ENCODE measurements at places on chromosomes 1 and 21.

DNA sequence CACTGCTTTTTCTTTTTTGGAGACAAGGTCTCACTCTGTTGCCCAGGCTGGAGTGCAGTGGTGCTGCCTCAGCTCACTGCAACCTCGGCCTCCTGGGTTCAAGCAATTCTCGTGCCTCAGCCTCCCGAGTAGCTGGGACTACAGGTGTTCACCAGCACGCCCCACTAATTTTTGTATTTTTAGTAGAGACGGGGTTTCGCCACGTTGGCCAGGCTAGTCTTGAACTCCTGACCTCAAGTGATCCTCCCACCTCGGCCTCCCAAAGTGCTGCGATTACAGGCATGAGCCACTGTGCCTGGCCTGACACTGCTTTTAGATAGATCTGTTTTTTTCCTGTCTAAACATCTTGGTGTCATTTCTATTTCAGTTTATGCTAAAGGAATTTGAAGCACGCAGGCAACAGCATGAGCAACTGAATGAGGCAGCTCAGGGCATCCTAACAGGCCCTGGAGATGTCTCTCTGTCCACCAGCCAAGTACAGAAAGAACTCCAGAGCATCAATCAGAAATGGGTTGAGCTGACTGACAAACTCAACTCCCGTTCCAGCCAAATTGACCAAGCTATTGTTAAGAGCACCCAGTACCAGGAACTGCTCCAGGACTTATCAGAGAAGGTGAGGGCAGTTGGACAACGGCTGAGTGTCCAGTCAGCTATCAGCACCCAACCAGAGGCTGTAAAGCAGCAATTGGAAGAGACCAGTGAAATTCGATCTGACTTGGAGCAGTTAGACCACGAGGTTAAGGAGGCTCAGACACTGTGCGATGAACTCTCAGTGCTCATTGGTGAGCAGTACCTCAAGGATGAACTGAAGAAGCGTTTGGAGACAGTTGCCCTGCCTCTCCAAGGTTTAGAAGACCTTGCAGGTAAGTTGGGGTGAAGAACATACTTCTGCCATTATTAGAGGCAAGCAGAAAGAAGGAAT, 106.1 kb upstream of the BMP8A start:
- DNase-seq, result no peak

DNA sequence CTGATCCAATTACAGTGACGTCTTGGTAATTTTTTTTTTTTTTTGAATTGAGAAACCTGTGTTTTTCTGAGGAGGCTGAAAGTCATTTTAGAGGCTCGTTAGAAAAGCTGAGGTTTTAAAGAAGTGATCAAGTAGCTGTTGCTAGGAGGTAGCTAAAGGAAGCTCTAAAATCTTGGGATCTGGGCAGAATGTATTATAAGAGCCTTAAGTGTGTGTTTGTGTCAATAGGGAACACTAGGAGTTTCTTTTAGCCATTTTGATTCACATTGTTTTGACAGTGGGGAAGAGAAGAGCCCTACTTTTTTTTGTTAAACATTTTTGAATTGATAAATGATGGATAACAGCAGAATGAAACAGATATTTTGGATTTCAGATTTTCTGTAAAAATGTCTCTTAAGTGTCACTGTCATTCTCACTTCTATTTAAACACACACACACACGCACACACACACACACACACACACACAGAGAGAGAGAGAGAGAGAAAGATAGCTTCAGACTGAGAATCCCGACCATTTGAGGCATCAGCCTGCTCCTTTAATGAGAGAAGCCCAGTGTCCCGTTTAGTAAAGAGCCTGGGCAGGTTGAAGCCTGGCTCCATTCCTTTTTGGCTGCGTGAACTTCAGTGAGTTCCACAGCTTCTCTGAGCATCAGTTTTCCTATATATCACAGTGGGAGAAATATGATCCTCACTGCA, 79.1 kb upstream of the GPR88 start:
- no peak for DNase-seq

DNA sequence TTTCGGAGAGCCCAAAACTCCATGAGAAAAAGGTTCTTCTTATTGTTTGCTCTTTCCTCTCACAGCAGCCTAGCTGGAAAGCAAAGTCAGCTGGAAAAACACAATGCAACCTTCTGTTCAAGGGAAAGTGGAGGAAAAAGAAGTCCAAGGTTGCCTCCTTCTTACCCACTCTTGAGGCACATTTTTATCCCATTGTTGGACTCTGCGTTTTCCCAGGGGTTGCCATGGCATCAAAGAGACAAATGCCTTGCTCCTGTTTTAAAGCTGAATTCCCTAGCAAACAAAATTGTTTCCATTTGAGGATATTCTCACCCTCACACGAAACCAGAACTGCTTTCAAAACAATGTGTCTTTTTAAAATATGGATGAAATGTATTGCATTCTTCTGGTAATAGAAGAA, 45.1 kb upstream of the PALMD start:
- DNase-seq, result no peak

- no peak for DNase-seq
Measured at GRCh38 chr1:2783069-2783434, 18.4 kb downstream of the TTC34 start.

DNA sequence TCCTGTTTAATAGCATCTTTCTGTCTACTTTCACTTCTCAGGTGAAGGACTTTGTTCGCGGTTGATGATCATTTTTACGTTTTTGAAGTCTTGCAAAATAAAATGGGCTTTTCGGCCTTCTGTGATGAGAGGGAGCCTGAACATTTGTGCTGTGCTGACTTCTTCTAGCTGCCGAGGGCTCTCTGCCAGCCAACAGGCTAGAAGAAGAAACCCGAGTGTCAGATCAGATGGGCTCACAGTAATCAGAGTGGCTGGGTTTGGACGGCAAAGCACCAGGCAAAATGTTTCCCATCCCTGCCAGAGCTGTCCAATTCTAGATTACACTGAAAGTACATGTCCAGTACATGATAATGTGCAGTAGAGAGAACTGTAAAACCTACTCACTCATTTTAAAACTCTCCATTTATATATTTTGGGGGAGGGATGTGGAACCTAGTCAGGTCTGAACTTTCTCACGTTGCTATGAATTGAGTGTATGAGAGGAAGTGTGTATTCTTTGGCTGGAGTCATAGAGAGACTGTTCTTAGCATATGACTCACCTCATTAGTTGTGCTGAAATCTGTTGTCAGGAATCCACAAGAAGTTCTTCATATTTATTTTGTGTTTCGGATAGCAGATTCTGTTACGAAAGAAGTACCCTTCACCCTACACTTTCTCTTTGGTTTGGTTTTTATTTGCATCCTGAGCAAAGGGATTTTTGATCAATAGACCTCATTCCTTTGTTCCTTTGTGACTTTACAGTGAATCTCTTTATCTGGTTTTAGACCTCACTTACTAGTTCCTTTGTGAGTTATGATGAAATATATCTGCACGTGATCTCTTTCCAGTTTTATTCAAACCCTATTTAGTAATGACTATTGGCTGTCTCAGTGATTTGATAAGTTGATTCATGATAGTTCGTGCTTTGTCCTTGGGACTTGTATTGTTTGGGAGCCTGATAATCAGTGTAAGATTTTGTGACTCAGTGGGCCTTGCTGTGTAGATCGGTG, 4.8 kb downstream of the ATP1A1 start:
- peak; percentile 85 for DNase-seq

DNA sequence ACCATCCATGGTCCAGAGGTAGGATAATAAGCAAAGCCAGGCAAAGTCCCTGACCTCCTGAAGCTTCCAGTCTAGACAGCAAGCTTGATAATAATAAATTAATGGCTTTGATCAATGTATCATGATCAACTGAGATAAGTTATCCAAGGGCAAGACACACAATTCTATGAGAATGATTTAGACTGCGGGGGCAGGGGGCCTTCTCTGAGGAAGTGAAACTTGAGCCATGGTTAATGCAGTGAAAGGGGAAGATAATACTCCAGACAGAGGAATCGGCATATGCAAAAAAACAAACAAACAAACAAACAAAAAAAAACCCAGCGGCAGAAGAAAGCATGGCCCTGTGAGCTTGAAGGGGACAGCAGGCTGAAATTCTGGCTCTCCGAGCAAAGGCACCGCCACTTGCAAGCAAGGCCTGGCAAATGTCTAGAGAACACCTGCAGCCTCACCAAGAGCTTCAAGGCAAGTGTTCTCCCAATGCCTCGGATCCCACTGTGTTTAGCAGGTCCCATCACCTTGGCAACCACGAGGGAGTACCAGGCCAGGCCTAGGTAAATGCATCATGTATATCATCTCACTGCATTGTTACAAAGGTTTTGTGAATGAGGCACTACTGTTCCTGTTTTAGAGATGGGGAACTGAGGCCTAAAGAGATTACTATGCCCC, 24.9 kb downstream of the CSMD2 start:
- DNase-seq, result no peak

- no peak for DNase-seq
Measured at GRCh38 chr1:210447456-210448057, 118.9 kb downstream of the HHAT start.

DNA sequence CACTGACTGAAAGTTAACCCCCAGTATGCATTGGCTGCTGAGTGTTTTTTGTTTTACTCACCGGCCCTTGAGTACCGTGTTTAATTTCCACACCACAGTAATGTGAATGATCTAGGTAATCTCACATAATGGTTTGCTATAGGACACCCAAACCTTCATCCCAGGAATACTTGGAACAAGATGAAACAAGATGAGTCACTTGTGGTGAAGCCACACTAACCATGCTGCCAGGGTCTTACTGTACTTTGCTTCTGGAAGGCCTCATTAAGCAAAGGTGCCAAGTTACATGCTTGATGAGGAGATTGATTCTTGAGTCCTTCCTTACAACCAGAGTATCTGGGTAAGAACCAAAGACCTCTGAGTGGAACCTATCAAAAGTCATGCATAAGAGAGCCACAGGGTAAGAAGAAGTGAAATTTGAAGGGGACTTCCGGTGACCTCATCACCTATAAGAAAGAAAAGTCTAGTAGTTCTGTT, 163.3 kb downstream of the NRIP1 start:
- DNase-seq, result no peak

DNA sequence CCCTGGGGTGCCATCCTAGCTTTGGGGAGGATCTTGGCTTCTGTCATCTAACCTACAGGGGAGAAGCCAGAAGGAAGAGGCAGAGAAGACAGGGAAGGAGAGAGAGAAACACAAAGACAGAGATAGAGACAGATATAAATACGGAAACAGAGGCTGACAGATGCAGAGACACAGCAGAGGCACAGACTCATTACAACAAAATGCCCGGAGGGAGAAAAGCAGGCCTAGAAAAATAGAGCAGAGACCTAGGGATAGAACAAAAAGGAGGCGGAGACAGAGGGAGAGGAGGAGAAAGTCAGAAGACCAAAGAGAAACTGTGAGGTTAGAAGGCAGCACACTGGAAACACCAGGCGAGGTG, 1.9 kb downstream of the PEAR1 start:
- no peak for DNase-seq

- no peak for DNase-seq
Measured at GRCh38 chr1:178345807-178346206, 151.0 kb downstream of the CLEC20A start.

- DNase-seq, result no peak
Measured at GRCh38 chr1:30920827-30921226, 12.3 kb upstream of the SDC3 start.

DNA sequence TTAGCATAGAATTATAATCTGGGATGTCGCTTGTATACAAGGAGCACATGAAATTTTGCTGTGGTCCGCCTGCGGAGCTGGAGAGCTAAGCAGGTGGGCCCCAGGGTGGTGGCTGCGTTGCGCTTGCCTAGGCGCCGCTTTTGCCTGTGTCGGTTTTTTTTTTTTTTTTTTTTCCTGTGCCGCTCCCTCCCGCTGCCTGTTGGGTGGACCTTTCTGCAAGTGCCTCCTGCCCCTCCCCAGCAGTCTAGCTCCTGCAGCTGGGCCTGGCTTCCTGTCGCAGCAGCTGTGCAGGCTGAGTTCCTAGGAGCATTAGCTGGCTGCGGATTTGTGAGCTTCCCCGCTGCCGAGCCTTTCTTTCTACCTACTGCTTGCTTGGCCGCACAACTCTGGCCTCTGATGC, 20.6 kb downstream of the PYHIN1 start:
- DNase-seq, result no peak

- no peak for DNase-seq
Measured at GRCh38 chr1:33001282-33001681, 35.4 kb downstream of the AK2 start.

DNA sequence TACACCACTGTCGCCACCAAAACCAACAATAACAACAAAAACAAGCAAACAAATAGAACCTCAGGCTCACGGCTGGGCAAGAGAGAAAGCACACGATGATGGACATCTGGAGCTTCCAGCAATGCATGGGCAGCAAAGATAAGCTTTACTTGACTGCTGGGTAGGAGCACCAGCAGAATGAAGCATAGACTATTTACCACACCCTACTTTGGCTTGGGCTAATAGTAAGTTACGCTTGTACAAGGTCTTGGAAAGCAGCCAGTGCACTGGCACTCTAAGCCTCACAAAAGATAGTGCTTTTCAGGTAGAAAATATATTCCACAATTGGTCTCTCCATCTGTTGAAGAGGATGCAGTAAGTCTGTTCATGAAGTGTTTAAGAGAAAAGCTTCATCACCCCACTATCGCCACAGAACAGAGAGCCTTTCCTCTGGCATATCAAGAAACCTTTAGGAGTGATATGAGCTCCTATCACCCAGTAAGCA, 13.6 kb downstream of the ADIPOR1 start:
- DNase-seq, result no peak

DNA sequence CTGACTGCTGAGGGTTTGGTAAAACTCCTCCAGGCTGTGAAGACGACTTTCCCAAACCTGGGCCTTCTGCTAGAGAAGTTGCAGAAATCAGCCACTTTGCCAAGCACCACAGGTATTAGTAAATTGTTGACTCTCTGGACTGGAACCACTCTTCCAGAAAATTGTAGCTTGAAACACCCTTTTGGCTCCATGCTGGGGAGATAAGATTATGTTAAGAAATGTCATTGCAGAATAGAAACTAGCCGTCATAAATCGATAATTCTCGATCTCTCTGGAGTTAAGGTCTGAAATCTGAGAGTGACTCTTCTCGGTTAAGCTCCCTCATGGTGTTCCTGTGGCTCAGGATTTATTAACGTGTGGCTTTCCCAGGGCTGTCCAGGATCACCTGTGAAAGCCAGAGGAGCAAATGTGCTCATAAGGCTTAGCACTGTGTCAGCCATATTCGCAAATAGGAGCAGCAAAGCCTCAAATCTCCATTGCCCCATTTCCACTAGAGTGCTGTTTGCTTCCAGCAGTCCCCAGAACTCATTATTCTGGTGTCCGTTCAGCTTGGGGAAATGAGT, 54.6 kb downstream of the ZBTB40 start:
- no peak for DNase-seq

GRCh38 chr1:20184997-20185833, 681 bp upstream of the UBXN10 start:
- DNase-seq, result no peak

- no peak for DNase-seq
Measured at GRCh38 chr1:94126651-94127050, 5.7 kb upstream of the ABCA4 start.

DNA sequence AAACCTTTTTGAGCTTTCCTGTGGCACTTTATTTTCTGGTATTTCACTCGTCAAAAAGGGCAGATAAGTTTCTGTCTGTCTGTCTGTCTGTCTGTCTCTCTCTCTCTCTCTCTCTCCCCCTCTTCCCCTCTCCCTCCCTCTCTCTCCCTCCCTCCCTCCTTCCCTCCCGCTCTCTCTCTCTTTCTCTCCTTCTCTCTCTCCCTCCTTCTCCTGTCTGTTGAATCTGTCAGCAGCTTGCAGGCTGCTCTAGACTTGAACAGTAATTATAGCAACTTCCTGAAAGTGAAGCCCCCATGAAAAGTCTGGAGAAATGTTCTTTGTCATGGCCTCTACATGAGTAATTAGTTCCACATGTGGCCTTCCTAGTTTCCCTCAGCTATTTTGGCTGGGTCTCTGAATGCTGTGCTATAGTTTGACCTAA, 275.2 kb upstream of the C1orf105 start:
- DNase-seq, result no peak
